ENCODE measurements at places on chromosomes 4 and X.
A peak's percentile ranks its signal among the peaks of the same experiment; 100 is the strongest.

GRCh38 chr4:139011225-139011950, 4.2 kb upstream of the NOCT start:
- no peak for DNase-seq

GRCh38 chr4:48252313-48252712, 17.3 kb downstream of the TEC start:
- DNase-seq: no peak

DNA sequence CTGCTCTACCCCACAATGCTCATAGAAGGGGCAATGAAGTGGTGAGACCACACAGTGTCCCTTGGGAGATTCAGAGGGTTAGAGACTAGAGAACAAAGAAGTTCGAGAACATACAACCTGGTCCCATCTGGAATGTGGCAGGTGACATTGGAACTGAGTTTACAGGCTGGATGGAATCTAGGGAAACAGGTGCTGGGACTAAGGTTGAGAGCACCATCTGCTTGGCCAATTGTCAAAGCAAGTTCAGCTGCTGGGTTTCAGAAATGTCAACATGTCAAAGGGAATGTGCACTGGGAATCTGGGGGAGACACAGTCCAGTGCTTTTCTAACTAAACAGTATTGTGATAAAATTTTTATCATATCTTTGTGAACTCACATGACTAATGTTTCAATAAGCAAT, 15.9 kb upstream of the FAM13A start:
- no peak for DNase-seq

GRCh38 chrX:124725502-124725901, 379.1 kb downstream of the SH2D1A start:
- DNase-seq: no peak

DNA sequence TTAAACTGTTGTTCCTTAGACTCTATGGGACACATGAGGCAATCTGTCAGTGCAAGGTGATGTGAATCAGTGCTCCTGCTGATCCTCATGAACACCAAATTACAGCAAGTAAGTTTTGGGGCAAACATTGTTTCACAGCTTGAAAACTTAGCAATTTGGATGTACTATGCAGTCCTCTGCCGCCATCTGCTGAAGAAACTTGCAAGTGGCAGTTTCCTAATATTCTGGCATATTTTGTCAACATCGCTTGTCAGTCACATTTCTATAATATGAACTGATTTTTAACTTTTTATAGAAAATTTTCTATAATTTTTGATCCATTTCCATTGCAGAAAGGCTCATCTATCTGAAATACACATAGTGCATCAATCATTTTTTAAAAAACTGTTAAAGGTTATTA, 56.3 kb downstream of the ZAR1 start:
- DNase-seq: peak; percentile 7

- no peak for DNase-seq
Observed at GRCh38 chr4:173401063-173401462, 2.1 kb upstream of the SCRG1 start.
